Ecto neural progenitor cell (in vitro differentiated cells): ENCODE measurements at places on chromosomes 1 and 21.

DNA sequence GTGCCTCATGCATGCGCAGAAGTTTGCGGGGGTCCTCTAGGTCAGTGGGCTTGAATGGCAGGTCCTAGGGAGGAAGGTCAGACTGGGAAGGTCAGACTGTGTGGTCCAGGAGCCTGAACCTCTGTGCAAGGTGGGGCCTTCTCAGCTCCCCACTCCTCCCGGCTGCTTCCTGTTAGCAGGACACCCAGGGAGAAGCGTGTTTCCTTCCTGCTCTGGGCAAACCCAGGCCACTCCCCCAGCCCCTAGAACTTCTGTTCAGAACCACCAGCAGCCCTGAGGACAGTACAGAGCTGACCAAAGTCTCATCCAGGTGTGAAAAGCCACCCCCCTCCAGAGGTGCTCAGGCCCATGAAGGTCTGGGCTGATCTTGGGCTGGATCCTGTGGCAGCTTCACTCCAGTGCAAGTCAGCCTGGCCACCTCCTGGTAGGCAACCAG, 29.9 kb downstream of the NAV1 start:
- DNase-seq: no peak

GRCh38 chr1:219876798-219877209, 51.6 kb downstream of the SLC30A10 start:
- no peak for DNase-seq

- DNase-seq: no peak
Measured at GRCh38 chr1:46372431-46372830, 21.7 kb upstream of the FAAH start.

DNA sequence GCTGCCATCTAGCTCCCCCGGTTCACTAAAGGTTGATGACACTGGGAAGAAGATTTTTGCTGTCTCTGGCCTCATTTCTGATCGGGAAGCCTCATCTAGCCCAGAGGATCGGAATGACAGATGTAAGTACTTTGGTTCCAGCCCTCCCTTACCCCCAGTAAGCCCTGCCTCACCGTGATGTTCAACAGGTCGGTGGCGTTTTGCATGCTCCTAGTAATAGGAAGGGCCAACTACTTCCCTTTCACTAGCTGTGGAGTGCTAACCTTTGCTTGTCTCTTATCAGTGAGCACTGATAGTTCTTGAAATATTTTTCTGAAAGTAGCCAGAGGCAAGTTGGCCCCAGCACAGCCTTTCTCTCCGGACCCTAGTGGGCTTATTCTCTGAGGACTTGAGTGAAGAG, 7.5 kb downstream of the RNF220 start:
- DNase-seq: no peak

GRCh38 chr1:171877701-171878100, 36.4 kb downstream of the DNM3 start:
- DNase-seq: no peak

- no peak for DNase-seq
Measured at GRCh38 chr1:167171286-167171929, 49.3 kb upstream of the POU2F1 start.

DNA sequence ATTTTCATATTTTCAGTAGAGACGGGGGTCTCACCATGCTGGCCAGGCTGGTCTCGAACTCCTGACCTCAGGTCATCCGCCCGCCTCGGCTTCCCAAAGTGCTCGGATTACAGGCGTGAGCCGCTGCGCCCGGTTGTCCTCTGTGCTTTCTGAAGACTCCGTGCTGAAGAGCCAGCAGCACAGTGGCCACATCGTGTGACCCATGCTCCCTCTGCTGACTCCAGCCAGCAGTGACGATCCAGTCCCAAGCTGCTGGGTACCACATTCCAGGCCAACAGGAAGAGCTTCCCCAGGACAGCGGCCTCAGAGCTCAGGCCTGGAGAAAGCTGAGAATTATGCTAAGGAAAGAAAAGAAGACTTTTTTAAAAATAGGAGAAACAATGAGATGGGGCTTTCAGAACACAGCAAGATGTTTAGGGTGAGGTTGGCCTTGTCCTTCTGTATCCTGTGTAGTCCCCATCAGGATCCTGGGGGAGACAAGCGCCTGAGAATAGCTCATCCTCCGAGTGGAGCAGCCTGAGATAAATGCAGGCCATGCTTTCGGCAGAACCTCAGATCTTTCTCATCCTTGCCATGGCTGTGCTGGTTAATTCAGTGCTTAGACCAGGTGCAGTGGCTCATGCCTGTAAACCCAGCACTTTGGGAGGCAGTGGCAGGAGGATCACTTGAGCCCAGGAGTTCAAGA, 207.1 kb downstream of the SLC35F3 start:
- peak; percentile 75 for DNase-seq

DNA sequence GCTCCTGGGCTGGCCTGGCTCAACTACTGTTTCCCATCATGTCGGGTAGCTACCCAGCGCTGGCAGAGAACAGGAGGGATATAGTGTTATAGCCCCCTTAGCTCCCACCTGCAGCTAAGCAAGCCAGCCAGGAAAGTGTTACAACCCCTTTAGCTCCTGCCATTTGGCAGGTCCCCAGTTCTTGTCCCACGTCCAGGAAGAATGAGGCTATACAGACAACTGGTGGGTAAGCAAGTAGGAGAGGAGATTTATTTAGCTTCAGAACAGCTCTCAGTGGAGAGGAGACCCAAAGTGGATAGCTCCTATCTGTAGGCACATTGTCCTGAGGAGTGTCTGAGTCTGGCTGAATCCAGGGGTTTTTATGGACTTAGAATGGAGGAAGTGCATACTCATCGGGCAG, 741.1 kb upstream of the B3GALT2 start:
- no peak for DNase-seq

DNA sequence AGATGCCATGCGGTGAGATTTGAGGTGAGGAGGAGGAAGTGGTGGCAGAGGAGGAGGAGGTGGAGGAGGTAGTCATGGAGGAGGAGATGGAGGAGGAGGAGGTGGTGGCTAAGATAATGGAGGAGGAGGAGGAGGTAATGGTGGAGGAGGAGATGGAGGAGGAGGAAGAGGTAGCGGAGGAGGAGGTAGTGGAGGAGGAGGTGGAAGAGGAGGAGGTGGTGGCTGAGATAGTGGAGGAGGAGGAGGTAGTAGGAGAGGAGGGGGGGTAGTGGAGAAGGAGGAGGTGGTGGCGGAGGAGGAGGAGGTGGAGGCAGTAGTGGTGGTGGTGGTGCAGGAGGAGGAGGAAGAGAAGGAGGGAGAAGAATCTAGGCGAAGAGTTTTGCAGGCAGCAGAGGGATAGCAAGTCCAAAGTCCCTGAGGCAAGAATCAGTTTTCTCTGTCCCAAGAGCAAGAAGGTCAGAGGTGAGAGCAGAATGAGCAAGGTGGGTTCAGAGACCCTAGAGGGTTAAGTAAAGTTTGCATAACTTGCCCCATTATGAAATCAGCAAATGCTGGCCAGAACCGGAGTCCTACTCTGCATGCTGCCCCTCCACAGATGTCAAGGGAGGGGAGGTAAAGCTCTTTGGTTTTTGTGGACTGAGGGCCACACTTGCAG, 38.9 kb upstream of the GNPAT start:
- DNase-seq: no peak

DNA sequence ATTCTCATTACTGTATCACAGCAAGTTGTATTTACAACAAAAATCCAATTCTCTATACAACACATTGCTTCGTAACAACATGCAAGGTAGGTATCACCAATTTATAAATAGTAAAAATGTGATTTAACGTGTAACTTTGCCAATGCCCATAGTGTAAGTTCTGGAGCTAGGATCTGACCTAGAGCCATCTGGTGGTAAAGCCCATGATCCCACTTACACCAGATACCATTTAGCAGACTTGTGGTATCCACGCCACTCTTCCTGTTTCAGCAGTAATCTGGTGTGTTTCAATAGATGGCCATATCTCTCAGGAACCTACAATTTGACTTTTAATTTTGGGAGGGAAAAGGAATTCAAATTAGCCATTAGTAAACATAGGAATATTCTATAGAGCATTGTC, 10.2 kb downstream of the SETSIP start:
- no peak for DNase-seq

GRCh38 chr1:3135744-3136455, 66.9 kb downstream of the PRDM16 start:
- DNase-seq: no peak

DNA sequence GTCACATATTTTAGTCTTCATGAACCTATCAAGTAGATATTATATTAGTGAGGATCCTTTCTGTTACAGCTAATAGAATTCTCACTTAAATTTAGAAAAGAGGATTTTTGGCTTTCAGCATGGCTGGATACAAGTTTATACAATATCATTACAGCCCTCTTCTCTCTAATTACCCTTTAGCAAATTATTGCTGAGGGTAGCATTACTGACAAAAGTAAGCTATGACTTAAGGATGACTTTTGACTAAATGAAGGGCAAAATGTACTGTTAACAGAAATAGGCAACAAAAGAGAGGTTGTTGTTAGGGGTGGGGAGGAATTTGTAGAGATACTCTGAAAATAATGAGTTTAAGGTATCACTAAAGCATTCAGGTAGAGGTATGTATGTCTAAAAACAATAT, 85.8 kb downstream of the FNBP1L start:
- DNase-seq: no peak

- DNase-seq: no peak
Measured at GRCh38 chr1:178094739-178095645, 1.1 kb downstream of the RASAL2 start.

- DNase-seq: no peak
Measured at GRCh38 chr1:5744911-5745799, 247.1 kb downstream of the NPHP4 start.

DNA sequence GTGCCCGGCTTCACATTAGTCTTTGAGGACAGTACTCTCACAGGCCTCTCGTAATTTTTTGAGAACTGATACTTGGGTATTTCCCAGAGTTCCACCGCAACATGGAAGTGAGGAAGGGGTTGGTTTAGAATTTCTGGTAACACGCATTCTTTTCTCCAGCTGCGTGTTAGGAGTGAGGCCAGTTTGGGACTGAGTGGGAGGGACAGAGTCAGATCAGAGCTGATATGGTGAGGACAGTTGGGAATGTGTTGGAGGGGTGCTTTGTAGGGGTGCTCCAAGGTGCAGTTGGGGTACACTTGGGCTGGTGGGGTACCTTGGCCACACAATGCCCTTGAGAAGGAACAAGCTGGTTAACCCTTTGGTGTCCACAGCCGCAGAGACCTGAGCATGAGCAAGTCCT, 6.7 kb downstream of the FBXO6 start:
- no peak for DNase-seq

- no peak for DNase-seq
Measured at GRCh38 chr1:193141804-193142203, 20.0 kb downstream of the CDC73 start.

DNA sequence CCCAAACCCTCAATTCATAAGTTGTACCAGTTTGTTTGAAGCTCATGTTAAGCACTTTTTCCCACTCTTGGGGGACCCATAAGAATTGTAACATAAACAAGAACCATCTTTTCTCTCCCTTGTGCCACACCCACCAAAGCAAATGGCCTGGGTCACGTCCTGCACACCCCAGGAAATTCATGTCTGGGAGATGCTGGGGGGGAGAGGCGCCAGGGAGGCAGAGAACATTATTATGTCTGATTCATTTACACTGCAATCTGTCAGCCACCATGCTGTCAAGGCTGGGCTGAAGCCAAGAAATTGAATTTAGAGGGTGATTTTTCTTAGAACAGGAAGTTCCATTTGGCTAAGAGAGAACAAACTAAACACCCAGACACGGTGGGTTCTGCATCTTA, 37.2 kb upstream of the IPO9 start:
- DNase-seq: no peak

- no peak for DNase-seq
Measured at GRCh38 chr1:210369425-210369824, 40.7 kb downstream of the HHAT start.

DNA sequence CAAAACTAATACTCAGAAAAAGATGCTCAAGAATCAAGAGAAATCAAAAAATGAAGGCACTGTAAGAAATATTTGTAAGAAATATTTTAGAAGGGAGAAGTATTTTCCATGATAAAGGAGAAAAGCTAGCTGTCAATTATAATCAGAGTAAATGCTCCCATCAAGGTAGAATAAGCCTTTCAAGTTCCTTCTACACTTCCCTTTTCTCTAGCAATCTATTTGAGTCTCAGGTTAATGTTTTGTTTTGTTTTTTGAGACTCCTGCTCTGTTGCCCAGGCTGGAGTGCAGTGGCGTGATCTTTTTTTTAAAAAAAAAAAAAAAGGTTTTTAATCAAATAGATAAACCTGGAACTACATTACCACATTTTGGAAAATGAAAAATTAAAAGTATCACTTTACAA, 33.3 kb downstream of the PUM1 start:
- DNase-seq: no peak

GRCh38 chr1:170164103-170164763, 18.5 kb downstream of the NTMT2 start:
- no peak for DNase-seq

- no peak for DNase-seq
Measured at GRCh38 chr1:19775831-19776230, 23.9 kb downstream of the TMCO4 start.

DNA sequence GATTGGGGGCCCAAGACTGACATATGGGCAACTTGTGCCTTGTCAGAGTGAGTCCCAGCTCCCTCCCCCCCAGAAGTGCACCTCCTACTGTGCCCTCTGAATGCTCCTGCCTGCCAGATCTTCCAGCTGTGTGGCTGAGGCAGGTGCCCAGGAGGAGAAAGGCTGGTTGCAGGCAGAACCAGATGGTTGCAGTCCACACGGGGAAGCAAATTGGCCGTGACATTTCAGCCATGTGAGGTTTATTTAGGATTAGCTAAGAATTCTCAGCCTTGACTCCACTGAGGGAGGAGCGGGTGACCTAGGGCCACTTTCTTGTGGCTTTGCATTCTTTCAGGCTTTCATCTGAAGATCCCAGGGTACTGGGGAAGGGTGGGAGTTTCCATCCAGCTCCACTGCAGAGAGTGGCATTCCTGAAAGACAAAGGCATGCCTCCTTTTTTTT, 33.8 kb downstream of the PEX14 start:
- peak; percentile 63 for DNase-seq

DNA sequence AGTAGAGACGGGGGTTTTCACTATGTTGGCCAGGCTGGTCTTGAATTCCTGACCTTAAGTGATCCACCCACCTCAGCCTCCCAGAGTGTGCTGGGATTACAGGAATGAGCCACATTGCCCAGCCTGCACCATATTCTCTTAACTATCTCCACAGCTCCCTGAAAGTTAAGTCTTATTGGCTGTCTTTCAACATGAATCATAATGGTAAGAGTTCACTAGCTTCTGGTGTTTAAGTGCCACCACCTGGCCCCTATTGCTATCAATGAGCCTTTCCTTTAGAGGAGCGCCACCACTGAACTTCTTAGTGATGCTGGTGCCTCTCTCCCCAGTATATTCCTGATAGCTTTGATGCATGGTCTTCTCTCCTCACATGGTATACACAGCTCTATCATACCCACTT, 15.7 kb downstream of the ZFYVE9 start:
- DNase-seq: no peak

DNA sequence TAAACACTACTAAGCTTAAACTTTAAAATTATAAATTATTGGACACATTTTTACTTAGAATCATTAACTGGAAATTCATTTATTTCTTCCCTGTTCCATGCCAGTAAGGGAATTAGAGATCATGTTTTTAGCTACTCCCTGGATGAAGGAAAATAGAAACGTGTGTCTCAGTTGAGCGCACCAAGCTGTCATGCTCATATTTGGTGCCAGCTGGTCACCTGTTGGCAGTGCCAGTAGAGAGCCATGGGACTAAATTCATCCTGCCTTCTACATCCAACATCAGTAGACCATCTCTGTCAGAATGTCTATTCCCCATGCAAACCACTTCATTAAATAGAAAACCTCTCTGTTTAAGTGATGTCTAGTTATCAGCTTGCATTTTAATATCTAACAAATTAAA, 17.4 kb upstream of the SLC22A15 start:
- no peak for DNase-seq

- DNase-seq: no peak
Measured at GRCh38 chr1:243264717-243265116, 8.9 kb downstream of the SDCCAG8 start.
